T47D (cell line): ENCODE measurements at places on chromosomes 3 and 15.
A peak's percentile ranks its signal among the peaks of the same experiment; 100 is the strongest.

DNA sequence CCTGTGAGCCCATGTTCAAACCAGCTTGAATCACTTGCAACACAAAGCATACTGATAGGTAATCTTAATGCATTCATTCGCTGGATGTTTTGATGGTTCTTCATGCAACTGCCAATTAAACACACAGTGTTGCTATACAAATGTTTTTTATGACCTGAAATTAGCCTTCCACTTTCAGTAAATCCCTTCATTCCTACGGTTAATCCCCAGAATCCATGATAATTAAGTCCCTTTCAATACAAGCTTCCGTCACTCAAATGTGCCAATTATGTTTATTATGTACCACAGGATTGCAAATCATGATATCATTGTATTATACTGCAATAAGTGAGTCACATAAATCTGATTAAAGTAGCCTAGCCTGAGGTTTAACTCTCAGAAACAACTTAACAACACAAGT, 14.5 kb upstream of the LYZL4 start:
- peak; percentile 45 for DNase-seq

DNA sequence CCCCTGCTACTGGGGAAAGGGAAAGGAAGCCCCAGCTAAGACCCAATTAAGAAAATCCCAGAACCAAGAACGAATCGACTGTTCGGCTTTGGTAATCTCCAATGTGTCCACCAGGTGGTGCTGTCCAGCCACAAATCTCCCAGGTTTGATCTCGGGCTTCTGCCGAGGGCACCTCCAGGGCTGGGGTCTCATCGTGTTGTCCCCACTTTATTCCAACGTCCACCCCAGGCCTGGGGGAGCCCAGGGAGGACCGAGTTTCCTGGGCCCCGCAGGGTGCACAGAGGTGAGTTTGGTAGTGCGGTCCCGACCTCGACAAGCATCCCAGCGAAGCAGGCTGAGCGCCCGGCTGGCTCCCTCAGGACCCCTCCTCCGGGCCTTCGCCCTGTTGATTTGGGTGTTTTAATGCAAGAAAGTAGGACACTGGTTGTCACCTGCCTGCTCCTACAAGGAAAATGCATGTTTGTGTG, 185.1 kb downstream of the GOLGA6L6 start:
- peak; percentile 89 for DNase-seq

DNA sequence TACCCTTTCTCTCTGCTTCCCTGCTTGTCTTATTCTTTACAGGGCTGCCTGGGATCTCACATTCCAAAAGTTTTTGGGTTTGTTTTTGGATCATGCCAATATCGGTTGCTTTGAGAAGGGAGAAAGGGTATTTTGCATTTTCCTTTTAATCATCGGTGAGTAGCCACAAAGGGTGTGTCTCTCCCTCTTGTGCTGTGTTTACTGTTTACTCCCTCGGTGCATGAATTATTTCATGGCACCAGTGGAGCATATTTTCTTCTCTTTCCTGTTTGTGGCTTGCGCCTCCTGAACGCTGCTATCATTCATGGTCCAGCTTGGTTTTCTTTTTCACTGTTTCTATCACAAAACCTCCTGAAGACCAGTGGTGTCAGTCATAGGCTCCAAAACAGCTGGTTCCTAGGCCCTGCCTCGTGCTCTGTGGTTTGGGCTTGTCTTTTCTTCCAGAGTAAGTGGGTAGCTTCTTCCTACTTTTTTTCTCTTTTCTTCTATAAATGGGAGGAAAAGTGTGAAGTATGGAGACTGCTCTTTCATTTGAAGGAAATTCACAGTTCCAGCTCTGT, 54.9 kb downstream of the IGF1R start:
- DNase-seq = no peak

GRCh38 chr3:178439504-178439903, 96.7 kb upstream of the KCNMB2 start:
- peak; percentile 63 for DNase-seq

DNA sequence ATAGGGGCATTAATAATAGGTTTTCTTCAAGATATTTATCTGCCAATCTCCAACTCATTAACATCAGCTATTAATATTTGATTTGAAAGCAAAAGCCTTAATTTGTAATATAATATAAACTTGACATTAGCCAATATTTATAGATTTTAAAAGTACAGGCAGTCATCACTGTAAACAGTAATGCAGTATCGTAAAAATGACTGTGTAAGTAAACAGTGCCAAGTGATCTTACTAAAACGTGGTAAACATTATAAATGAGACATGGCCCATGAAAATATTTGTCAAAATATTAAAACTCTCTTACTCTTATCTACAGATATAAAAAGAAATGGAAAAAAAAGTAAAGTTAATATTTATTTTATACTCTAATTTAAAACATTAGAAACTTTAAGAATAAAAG, 101.6 kb upstream of the EPHA6 start:
- DNase-seq = no peak

DNA sequence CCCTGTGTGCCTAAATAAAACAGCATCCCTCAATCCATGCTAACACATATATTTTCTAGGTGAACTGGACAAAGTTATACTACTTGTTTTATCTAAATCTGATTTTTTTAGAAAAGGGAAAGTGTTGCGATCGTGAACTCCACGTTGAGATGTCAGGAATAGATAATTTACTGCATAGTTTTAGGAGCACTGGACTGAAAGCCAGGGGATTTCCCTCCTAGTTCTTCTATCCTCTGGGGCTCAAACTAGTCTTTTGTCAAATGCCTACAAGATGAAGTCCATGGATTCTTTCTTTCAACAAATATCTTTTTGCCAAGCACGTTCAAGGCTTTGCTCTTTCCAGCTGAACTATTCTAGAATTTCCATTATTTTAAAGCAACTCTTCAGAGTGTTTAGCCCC, 617 bp upstream of the HPS3 start:
- DNase-seq = no peak

- DNase-seq = no peak
Measured at GRCh38 chr3:39267631-39268548, 11.9 kb downstream of the CX3CR1 start.
